MCF 10A (cell line): ENCODE measurements at places on chromosomes 2 and 18.

GRCh38 chr2:38685116-38685735 is 19.3 kb downstream of the GALM start:
- peak; percentile 49 for DNase-seq
- H3K4me3 ChIP-seq, result no peak overlapping the region

DNA sequence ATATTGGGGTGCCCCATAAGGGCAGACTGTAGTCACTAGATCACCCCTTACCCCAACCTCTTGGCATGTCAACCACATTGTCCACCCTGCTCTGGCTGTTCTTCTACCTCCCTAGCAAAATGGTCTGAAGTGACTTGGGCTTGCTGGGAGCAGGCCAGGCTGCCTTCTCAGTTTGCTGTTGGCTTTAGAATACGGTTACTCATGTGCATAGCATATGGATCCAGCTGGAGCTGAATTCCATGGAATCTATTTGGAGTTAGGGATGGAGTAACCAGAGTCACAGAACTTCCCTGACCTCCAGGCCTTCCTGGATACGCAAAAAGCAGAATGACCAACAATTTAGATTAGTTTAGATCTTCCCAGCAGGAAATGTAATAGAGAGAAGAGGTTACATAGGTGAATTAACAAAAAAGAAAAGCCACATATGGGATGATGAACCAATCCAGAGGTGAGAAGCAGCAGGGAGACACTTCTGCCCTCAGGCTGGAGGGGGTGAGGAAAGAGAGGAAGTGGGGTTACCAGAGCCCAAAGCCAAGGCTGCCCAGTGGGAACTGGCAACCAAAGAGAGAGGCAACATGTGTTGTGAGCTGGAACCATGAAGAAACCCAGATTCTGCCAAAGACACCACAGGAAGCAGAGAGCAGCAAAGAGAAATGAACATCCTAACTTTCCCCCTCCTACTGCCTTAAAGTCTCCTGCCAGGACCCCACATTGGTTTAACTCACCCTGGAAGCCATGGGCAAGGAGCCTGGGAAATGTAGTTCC is 26.1 kb downstream of the PKDCC start:
- H3K36me3 ChIP-seq, result no peaks in the 10 kb centered on the region
- DNase-seq, result no peak
- no peak overlapping the region for H3K4me3 ChIP-seq
- H3K4me1 ChIP-seq, result peaks cover 12% of the 10 kb centered on the region

- DNase-seq, result no peak
- H3K27ac ChIP-seq, result no peak overlapping the region
- H3K27me3 ChIP-seq, result no peaks in the 10 kb centered on the region
- no peak overlapping the region for H3K4me3 ChIP-seq
Observed at GRCh38 chr18:77073336-77074093, 59.1 kb downstream of the MBP start.

DNA sequence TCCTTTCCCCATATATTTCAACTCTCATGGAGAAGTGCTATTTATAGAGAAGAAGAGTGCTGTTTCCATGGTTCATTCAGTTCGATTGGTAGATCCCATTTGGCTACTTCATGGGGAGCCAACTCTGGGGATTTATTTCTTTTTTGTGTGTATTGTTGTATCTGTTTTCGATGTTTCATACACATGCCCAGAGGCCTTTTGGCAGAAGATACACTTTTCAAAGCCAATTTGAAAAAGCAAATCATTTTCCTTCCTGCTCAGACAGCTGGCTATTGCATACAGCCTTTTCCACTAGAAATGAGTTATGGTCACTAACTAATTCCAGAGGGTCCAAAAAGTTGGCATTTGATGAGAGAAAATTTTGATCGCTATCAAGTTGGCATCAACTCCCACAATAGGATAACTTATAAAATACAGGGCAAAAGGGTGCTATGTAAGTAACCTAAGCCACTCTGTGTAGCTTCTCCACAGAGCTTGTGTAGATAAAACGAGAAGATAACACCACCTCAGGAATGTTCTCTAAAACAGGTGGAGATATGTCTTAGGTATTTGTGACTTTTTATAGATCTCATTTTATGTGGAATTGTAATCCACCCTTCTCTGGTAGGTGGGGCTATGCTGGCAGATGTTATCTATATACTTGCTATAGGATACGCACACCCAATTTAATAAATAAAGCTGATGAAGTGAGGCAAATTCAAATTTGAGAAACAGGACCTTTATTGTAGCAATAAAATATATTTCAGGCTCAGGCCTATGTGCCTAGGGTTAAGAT is 798.5 kb downstream of the SATB2 start:
- DNase-seq, result no peak
- no peak overlapping the region for H3K4me3 ChIP-seq
- H3K27ac ChIP-seq, result no peak overlapping the region
- peaks cover 66% of the 10 kb centered on the region for H3K27me3 ChIP-seq
- no peaks in the 10 kb centered on the region for H3K36me3 ChIP-seq

- no peak overlapping the region for H3K27ac ChIP-seq
- no peaks in the 10 kb centered on the region for H3K27me3 ChIP-seq
- H3K4me3 ChIP-seq, result no peak overlapping the region
Observed at GRCh38 chr2:19545507-19545906, 187.1 kb upstream of the OSR1 start.

- H3K4me3 ChIP-seq, result no peak overlapping the region
- no peaks in the 10 kb centered on the region for H3K4me1 ChIP-seq
- H3K27ac ChIP-seq, result peak overlapping the region; percentile 11
- H3K36me3 ChIP-seq, result no peaks in the 10 kb centered on the region
- H3K27me3 ChIP-seq, result no peaks in the 10 kb centered on the region
Observed at GRCh38 chr2:8086796-8087479, 594.9 kb upstream of the ID2 start.

DNA sequence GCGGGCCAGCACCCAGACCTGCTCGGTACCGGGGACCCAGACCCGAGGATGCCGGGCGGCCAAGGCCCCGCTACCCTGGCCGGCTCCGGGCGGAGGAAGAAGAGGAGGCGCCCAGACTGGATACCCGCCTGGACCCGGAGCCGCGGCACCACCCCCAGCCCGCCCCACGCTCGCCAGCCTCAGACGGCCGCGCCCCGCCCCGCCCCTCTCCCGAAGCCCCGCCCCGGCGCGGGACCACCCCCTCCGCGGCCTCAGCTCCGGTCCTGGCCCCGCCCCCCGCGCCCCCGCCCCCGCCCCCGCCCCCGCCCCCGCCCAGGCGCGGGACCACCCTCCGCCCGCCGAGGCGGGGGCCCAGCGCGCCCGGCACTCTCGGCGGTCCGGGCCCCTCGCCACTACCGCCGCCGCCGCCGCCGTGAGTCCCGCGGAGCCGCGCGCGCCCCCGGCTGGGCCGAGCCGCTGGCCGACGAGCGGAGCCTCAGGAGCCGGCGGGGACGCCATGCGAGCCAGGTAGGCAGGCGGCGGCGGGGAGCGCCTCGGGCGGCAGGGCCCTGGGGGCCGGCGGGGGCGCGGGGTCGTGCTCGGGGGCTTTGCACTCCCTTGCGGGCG is at the start of gene SH3BP4:
Gene SH3BP4, plus strand, starts transcription at position 354 of the 606 bp plus-strand sequence. CDS start 82,986 bp downstream, outside the sequence.
- no peaks in the 10 kb centered on the region for H3K27me3 ChIP-seq
- peak; percentile 71 for DNase-seq
- H3K4me3 ChIP-seq, result peak within 1 kb of the TSS; percentile 80
- no peaks in the 10 kb centered on the region for H3K36me3 ChIP-seq
- H3K4me1 ChIP-seq, result peaks cover 45% of the 10 kb centered on the region

GRCh38 chr2:23745726-23746105 is 181.2 kb downstream of the ATAD2B start:
- no peaks in the 10 kb centered on the region for H3K27me3 ChIP-seq
- H3K27ac ChIP-seq, result peak overlapping the region; percentile 65
- H3K4me3 ChIP-seq, result no peak overlapping the region
- peaks cover 20% of the 10 kb centered on the region for H3K4me1 ChIP-seq
- peak; percentile 84 for DNase-seq

DNA sequence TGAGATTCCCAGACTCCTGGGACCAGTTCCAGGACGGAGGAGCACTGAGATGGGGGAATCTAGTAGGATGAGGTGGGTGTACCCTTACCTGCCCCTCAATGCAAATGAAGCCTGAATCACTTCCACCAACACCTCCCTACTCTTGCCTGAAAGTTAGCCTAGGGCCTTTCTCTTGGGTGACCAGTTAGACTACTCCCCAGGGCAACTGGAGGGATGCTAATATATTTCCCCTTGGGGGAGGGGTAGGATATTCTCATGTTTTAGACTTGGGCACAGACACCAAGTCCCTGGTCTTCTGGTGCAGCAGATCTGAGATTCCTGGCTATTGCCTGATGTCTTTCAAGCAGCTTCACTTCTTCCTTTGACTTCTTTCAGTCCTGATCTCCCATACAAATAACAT is 334.5 kb downstream of the ALK start:
- no peaks in the 10 kb centered on the region for H3K36me3 ChIP-seq
- DNase-seq, result no peak
- H3K4me3 ChIP-seq, result no peak overlapping the region

GRCh38 chr18:74479486-74480148 is 16.5 kb upstream of the CNDP2 start:
- H3K27me3 ChIP-seq, result no peaks in the 10 kb centered on the region
- peaks cover 6% of the 10 kb centered on the region for H3K4me1 ChIP-seq
- no peaks in the 10 kb centered on the region for H3K36me3 ChIP-seq
- H3K4me3 ChIP-seq, result no peak overlapping the region
- no peak for DNase-seq
- H3K27ac ChIP-seq, result no peak overlapping the region

GRCh38 chr18:70166668-70167067 is 38.8 kb downstream of the RTTN start:
- no peak for DNase-seq
- H3K27ac ChIP-seq, result no peak overlapping the region
- peaks cover 4% of the 10 kb centered on the region for H3K36me3 ChIP-seq
- no peak overlapping the region for H3K4me3 ChIP-seq
- H3K4me1 ChIP-seq, result no peaks in the 10 kb centered on the region

- no peaks in the 10 kb centered on the region for H3K4me1 ChIP-seq
- no peak overlapping the region for H3K27ac ChIP-seq
- no peaks in the 10 kb centered on the region for H3K36me3 ChIP-seq
- no peak overlapping the region for H3K4me3 ChIP-seq
Observed at GRCh38 chr2:117693154-117693553, 121.3 kb upstream of the DDX18 start.

- peak overlapping the region; percentile 70 for H3K27ac ChIP-seq
- DNase-seq, result peak; percentile 17
- peaks cover 19% of the 10 kb centered on the region for H3K36me3 ChIP-seq
- no peaks in the 10 kb centered on the region for H3K27me3 ChIP-seq
- H3K4me1 ChIP-seq, result peaks cover 8% of the 10 kb centered on the region
- no peak overlapping the region for H3K4me3 ChIP-seq
Observed at GRCh38 chr2:189835855-189836558, 51.8 kb downstream of the PMS1 start.

GRCh38 chr18:53795061-53795460 is 429.4 kb downstream of the MBD2 start:
- peak overlapping the region; percentile 17 for H3K27ac ChIP-seq

- H3K27me3 ChIP-seq, result no peaks in the 10 kb centered on the region
- H3K27ac ChIP-seq, result peak overlapping the region; percentile 96
- no peaks in the 10 kb centered on the region for H3K36me3 ChIP-seq
- no peak overlapping the region for H3K4me3 ChIP-seq
- no peak for DNase-seq
Observed at GRCh38 chr2:161077367-161078210, 82.6 kb upstream of the TANK start.

DNA sequence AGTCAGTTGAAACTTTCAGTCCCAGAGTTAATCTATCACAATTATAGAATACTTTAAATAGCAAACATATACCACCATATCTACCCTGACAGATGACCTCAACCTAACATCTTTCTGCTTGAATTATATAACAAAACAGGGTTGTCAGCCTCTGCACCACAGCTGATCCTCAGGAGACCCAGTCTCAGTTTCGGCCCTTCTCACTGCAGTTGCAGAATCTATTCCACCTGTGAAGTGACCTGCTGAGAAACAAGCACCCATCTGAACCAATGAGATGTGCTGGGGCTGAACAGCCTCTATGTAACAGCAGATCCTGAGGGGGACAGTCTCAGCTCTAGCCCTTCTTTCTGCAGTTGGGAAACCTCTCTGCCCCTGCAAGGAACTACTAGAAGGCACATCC is 567.6 kb downstream of the KCNJ3 start:
- no peak overlapping the region for H3K4me3 ChIP-seq
- no peak for DNase-seq
